ENCODE measurements at places on chromosomes 1 and 21. TPM values are rescaled to one million over a fixed set of nuclear protein-coding genes. Genes with fewer than 3 reads are reported as not detected.

- peak; percentile 48 for DNase-seq
- no peak overlapping the region for H3K4me3 ChIP-seq
- no peaks in the 10 kb centered on the region for H3K27me3 ChIP-seq
- H3K4me1 ChIP-seq = peaks cover 19% of the 10 kb centered on the region
Observed at GRCh38 chr21:42518215-42518614, 4.6 kb downstream of the SLC37A1 start.

GRCh38 chr1:202516434-202516877, 168.0 kb downstream of the PPP1R12B start:
- H3K27ac ChIP-seq = no peak overlapping the region
- H3K4me3 ChIP-seq = no peak overlapping the region
- H3K27me3 ChIP-seq = no peaks in the 10 kb centered on the region
- peaks cover 47% of the 10 kb centered on the region for H3K4me1 ChIP-seq

- peak; percentile 52 for DNase-seq
- no peak overlapping the region for H3K4me3 ChIP-seq
- no peaks in the 10 kb centered on the region for H3K36me3 ChIP-seq
- no peaks in the 10 kb centered on the region for H3K27me3 ChIP-seq
Observed at GRCh38 chr1:3022976-3023375, 1.7 kb downstream of the ACTRT2 start.

Gene F13B
- not detected for total RNA-seq

Gene RIPPLY3
- total RNA-seq = not detected

Data from sigmoid colon (tissue), 7 donors.